Central memory CD4-positive, alpha-beta T cell (primary cell): ENCODE measurements at places on chromosomes 13 and 19.

- DNase-seq, result no peak
Measured at GRCh38 chr19:23766951-23767350, 8.3 kb upstream of the ZNF681 start.

GRCh38 chr13:76439546-76439945 lies 446.7 kb downstream of the KCTD12 start:
- no peak for DNase-seq

DNA sequence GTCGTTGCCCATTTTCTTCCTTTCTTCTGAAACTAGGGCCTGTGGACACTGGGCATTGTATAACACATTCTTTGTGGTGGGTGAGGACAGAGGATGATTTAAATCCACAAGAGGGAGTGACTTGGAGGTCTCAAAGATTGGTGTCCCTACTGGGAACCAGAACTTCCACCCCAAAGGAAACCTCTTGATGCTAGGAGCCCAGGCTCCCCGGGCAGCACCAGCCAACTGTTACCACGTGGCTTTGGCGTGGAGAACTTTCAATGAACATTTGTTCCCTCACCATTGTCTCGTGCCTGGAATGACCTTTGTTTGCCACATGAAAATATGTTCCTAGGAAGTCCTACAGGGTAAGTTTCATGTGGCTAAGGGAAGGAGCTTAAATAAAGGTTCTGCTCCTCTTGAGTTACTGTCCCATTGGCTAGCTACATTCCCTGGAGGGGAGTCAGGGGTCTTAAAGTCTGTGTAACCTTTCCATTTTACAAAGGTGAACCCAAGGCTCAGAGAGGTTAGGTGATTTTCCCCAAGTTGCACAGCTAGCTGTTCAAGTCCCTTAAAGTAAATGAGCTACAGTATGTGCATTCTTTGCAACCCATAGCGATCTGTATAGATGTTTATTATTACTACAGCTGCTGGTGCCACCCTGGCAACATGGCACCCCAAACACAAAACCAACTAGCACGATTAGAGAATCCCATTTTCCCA lies 5.0 kb upstream of the CDX2 start:
- DNase-seq, result no peak

GRCh38 chr13:28575200-28575599 lies 80.3 kb upstream of the FLT1 start:
- no peak for DNase-seq

DNA sequence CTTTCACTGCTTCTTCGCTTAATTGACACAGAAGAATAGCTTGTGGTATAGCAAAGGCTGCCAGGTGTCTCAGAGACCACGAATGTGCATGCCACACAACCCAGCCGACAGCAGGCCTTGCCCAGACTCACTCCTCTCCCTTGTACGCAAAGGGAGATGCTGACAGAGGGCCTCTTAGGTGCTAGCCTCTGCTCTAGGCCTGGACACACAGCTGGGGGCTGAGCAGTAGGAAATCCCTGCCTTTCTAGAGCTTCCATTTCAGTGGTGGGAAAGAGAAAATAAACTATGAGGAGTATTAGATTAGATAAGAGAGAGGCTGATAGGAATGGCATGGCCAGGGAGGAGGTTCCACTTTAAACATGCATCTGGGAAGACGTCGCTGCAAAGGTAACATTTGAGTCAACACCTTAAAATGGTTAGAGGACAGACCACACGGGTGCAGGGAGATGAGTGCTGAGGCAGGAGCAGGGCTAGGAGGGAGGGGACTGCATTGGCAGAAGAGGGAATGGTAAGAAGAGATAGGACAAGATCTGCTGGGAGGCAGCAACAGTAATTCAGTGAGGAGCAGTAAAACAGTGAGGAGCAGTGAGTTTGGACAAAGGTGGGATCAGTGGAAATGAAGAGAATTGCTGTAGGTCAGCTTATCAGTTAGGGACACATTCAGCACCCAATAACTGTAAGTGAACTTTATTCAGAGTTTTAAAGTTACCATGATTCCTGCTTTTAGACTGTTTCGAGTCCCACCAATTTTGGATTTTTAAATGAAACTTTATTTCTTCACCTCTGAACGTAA lies 100.0 kb downstream of the RNF17 start:
- DNase-seq, result no peak

GRCh38 chr19:38942471-38943181 lies 11.9 kb downstream of the MRPS12 start:
- DNase-seq, result no peak

DNA sequence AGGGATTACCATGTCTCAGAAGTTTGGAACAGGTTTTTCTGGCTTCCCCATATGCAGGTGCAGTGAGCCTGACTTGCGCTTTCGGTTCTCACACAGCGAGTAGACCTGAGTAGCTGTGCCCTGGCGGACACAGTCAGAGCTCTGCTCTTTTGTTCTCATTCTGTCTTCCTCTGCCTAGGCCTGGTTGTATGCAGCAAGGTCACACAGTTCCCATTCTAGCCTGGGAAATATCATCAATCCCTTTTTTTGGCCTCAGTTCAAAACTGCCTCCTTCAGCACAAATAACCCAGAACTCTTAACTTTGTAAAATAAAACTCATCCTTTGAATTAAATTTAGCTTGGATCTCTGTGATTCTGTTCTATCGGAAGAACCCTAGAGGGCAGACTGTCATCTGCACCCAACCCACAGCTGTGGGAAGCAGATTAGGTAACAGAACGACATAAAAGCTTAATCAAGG lies 10.2 kb downstream of the OXGR1 start:
- no peak for DNase-seq

DNA sequence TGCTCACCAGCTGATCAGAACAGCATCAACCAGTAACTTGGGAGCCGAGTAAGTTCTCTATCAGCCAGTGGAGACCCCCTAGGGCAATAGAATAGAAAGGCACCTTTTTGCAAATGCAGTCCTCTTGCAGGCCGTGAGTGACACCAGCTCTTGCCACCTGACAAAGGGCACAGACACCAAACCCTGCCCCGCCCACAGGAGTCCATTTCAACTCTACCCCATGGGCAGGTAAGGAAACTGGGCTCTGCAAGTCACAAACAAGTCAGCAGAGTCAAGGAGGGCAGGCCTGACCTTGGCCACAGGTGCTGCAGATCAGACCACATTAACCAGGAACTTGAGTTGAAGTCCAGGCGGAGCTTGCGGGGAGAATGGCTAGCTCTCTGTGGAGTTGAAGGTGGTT lies 77.4 kb upstream of the SPATA13 start:
- DNase-seq, result no peak

DNA sequence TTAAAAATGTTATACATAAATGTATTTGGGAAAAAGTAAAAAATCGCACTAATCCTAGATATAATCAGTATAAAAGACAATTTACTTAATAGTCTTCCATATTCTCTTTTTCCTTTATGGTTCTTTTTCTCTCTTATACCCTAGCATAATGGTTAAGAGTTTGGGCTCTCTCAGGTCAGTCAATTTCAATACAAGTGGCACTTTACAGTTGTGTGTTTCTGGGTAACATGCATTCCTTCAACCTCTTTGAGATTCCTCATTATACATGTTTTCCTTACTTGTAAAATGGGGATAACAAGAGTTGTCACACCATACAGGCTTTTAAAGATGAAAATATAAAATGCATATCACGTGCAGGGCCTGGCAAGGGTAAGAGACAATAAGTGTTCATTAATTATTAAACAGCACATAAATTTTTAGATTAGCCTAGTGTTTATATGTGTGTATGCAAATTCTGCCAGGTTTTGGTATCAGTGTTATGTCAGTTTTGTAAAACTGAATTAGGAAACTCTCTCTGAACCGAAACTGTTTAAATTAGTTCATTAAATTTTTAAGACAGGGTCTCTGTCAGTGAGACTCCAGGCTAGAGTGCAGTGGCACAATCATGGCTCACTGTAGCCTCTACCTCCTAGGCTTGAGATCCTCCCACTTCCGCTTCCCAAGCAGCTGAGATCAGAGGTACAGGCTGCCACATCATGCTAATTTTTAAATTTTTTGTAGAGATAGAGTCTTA lies 49.8 kb downstream of the ELF1 start:
- no peak for DNase-seq

DNA sequence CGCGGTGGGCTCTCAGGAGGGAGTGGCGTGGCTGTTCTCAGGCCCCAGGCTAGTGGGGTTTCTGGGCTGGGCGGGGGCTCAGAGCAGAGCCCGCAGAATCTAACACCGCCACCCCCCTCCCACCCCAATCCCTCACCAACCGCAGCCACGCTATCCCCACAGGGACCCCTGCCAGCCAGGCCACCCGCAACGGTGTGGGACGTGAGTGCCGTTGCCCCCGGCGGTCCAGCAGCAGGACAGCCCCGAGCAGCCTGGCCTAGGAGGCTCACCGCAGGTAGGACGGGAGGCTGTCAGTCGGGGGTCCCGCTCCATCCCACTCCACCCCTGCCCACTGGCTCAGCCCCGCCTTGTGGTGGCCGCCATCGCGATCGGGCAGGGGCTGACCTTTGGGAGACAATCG lies at the start of gene NTN5:
TSS of gene NTN5 (minus strand) at position 24 of the 400 bp plus-strand sequence. CDS start 2,031 bp downstream, outside the sequence.
- no peak for DNase-seq

DNA sequence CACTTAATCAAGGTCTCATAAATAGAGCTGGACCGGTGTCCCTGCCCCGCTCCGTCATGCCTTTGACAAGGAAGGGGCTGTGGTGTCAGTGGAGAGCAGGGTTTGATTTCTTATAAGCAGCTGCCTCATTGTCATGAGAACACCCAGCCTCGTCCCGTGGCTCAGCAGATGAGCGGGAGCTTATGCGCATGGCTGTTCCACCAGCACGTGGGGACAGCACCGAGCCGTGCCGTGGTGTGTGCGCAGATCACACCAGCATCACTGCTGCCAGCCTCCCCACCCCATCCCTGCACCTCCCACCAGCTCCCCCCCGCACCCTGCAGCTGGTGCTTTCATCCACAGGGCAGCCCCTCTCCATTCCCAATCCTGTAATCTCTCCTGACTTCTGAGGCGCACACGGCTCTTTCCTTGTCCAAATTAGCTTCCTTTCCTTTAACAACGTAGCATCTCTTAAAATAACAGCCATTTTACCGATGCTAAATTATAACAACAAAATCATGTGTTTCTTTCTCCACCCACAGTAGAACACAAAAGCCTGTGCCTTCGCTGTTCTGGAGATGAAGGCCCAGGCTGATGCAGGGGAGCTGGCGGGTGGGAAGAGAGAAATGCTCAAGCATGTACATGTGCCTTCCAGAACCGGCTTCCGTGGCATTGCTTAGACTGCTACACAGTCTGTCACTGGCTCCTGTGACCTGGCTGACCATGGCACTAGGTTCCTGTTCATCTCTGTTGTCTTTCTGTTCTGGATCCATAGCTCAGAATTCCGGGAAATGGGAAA lies 96.8 kb downstream of the RAB20 start:
- DNase-seq, result no peak

GRCh38 chr19:16340092-16340491 lies 15.5 kb downstream of the KLF2 start:
- no peak for DNase-seq

DNA sequence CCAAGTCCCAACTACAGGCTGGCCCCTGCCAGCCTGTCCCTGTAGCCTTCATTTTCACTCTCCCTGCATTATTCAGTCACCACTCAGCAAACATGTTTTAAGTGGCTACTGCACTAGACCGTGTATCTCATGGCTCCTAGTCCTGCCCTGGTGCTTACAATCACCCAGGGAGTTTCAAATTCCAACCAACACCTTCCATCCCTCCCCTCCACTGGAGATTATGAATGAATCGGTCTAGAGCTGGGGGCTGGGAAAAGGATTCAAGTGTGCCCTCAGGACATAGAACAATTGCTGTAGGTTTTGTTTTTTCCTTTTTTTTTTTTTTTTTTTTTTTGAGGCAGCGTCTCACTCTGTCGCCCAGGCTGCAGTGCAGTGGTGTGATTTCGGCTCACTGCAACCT lies 15.0 kb upstream of the TNFAIP8L1 start:
- no peak for DNase-seq

DNA sequence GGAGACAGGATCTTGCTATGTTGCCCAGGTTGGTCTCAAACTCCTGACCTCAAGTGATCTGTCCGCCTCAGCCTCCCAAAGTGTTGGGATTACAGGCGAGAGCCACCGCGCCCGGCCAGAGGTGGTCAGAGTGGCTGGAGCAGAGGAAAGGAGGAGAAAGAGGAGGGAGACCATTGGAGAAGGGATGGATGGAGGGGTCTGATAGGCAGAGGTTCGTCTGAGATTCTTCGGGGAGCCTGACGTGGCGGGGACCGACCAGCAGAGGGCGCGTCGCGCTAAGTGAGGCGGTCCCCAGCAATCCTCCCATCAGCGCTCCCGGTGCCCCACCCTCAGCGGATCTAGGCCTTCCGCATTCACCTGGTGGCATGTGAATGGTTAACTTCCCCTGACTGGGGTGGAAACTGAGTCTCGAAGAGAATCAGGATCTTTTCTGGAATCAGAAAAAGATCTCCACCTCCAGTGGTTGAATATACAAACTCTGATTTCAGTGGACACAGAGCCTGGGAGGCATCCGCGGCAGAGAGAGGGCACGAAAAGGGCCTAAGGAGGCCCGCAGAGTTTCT lies 8.8 kb downstream of the GTPBP3 start:
- peak; percentile 63 for DNase-seq

DNA sequence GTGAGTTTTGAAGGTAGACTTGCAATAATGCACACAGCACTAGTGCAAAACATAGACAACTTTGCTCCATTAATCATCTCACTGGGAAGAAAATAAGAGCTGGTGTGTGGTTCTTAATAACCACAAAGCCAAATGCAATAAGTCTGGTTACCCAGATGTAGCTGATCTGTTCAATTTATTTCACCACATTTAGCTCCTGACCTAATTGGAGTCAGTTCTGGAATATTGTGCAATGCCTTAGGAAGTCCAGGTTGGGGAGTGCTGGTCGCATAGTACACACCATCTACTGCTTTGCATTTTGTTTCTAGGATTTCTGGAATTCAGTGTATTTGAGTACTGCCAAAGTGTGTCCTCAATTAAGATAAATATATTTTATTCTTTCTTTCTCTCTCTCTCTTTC lies 483.3 kb upstream of the SPRY2 start:
- no peak for DNase-seq

GRCh38 chr13:52929846-52930245 lies 81.4 kb upstream of the PCDH8 start:
- DNase-seq, result no peak

GRCh38 chr19:41018736-41019290 lies 27.7 kb downstream of the CYP2B6 start:
- no peak for DNase-seq

- DNase-seq, result no peak
Measured at GRCh38 chr19:4052993-4053422, 13.7 kb downstream of the ZBTB7A start.

DNA sequence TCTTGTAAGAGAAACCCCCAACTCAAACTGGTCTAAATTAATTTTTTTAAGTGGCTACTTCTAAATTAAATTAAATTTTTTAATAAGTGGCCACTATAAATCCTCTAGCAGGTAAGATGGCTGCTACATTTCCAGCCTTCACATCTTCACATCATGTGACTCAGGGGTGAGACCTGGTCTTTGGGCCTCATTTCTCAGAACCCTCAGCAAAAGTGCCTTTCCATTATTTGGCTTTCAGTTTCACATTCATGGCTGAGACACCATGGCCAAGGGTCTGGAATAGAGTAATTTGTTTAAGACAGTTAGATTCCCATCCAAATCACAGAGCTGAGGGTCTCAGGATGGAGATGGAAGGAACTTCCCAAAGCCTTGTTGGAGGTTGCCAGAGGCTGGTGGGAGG lies 47.5 kb downstream of the DCT start:
- DNase-seq, result no peak

- DNase-seq, result peak; percentile 22
Measured at GRCh38 chr19:15304140-15304705, 28.1 kb downstream of the BRD4 start.

- DNase-seq, result no peak
Measured at GRCh38 chr13:73092829-73093228, 34.0 kb downstream of the KLF5 start.

GRCh38 chr19:39475748-39476147 lies 4.9 kb upstream of the TIMM50 start:
- no peak for DNase-seq
